ENCODE measurements at places on chromosomes 2 and 18.

GRCh38 chr2:85578243-85579180 is 1.1 kb downstream of the VAMP8 start:
- peak; percentile 60 for DNase-seq

GRCh38 chr18:74149878-74150277 is 1.6 kb downstream of the TIMM21 start:
- DNase-seq = no peak

- no peak for DNase-seq
Observed at GRCh38 chr2:149739171-149739882, 151.8 kb upstream of the MMADHC start.

DNA sequence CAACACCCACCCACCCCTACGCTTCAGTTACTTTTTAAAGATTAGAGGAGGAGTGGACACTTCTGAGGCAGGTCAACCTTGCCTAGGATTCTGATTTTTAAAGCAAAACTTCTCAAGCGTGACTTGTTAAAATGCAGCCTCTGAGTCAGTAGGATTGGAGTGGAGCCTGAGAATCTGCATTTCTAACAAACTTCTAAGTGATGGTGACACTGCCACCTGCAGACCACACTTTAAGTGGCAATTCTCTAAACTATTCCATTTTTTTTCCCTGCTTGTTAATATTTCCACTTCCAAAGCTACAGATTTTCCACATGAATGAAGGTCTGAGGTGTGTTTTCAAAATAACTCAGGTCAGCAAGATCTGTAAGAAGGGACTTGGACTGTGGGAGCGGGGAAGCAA is 171.1 kb upstream of the CCDC150 start:
- no peak for DNase-seq

GRCh38 chr18:11728249-11728648 is 39.2 kb downstream of the GNAL start:
- no peak for DNase-seq

- DNase-seq = no peak
Observed at GRCh38 chr2:54750040-54750439, 26.6 kb downstream of the EML6 start.

DNA sequence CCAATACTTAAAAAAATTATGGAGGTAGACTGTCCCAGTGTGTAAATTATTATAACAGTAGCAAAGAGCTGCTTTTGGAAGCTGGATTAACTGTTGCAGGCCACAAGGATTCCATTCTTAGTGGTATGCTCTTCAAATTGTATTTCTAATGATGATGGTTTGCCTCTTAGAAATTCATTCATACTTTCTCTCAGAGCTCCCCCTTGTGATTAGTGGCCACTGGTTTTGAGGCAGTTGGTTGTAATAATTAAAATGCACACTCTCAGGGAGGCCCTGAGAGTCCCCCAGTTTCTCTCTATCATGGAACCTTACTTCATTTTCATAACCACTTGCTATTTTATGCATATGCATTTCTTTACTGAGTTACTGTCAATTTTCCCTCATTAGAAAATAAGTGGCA is 122.5 kb downstream of the PLA2R1 start:
- DNase-seq = peak; percentile 52
